CD4-positive, alpha-beta T cell treated with Interleukin-6 for 4 hours (primary cell): ENCODE measurements at places on chromosomes 13 and 19.

DNA sequence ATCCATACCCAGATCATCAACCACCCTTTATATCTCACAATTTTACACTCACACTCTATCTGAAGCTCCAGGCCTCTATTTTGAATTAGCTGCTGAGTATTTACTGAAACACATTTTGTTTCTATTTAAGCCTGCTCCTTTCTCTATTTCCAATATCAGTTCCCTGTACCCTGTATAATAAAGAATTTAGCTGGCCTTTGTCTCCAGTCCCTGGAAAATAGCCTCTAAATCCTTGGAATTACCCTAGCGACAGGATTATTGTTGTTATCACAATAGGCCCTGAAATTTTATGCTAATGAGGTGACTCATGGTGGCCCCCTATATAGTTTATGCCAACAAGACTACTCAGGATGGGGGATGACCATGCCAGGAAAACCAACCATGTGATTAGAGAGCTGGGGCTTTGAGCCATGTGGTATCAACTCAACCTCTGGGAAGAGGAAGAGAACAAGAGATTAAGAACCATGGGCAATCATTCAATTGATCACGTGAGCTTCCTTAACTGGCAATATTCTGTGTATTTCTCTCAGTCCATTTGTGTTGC is 72.7 kb downstream of the KATNAL1 start:
- DNase-seq, result no peak

DNA sequence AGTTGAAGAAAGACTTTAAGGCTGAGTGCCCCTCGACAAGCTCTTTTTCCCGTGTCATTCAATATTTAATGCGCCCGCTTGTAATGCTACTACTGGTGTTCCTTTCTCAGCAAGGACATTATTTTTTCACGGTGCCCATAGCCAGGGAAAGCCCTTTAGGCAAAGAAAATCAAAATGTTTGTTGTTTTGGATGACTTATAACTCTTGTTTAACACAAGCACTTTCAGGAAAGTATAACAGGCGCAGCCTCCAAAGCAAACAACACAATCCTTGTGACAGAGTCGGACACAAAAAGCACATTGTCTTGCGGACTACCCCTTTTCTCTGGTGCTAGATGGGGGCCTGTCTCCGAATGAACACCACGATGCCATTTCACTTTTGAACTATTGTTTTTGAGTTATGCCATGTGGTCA is 12.4 kb downstream of the ZIC5 start:
- no peak for DNase-seq

DNA sequence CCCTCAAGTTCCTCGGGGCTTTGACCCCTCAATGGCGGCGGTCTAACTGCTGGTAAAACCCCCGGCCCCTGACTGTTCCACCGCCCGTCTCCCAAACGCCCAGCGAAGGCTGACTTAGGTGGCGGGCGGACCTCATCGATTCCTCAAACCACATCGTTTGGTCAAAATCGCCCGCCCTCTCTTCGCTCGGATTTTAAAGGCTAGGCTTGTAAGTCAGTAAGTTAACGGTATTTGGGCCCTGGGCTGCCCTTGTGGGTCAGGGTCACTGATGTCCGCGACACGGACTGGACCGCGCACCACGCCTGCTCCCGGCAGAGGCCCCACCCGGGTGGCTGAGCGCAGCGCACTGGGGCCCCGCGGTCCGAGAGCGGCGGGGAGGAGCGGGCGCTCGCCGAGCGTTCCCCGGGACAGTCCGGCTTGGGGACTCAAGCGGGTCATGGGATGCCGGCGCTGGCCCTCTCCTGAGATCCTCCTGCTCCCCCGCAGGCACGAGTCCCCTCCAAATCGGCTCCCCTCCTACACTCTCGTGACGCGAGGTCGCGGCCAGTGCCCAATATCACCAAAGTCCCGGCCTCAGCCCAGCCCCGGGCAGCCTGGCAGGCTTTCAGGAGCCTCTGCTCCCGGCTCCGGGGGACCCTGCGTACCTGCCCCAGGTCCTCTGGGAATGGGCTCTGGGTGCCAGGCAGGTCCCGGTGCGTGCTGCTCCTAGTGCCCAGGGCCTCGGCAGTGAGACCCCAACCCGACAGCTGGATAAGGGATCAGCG is 1.0 kb downstream of the FLT1 start:
- DNase-seq, result no peak

GRCh38 chr19:50549059-50549926 is 18.9 kb downstream of the LRRC4B start:
- DNase-seq, result no peak

DNA sequence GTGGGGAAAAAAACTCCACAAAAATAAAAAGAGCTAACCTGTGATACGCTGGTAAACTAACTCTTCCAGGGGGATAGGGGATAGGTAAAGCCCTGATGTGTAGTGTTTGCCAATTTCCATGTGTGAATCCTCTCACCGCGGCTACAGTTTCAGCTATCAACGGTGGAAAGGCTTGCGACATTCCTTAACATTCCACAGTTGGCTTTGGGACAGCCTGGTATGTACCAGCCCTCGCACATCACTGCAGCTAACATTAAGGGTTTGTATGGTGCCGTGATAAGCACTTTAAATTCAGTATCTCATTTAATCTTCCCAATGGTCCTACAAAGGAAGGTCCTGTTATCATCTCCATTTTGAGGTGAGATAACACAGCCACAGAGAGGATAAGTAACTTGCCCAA is 112.4 kb downstream of the KATNAL1 start:
- no peak for DNase-seq

DNA sequence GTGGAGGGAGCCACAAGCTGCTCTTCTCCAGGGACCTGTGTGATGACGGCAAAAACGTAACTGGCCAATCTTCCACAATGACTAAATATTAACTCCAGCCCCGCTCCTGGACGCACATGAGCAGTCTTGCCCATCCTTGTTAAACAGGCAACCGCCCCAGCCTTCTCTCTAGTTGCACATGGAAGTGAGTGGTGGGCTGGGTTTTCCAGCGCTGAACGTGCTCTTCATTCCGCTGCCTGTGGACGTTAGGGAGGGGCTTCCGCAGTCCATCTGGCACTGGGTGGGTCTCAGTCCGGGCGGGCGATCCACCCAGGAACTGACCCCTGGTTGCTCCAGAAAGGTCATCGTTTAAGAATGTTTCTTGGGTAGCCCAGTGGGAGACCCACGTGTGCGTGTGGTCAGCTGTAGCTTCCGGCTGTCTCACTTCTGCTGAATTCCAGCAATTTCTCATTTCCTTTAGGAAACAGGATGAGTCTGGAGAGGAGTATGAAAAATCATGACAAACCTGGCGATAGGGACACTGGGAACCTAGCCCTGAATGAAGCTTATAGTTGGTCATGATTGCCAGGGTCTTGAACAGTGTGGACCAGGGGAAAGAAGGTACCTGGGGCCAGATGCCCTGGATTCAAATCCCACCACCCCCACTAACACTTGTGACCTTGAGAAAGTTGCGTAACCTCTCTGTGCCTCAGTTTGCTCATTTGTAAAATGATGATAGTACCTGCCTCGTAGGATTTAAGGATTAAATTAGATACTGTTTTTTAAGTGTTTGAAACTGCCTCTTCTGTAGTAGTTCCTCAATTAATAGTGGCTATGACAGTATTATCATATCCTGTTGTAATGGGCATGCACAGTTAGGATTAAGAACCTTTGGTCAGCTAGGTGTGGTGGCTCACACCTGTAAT is 92.6 kb downstream of the SIPA1L3 start:
- no peak for DNase-seq

DNA sequence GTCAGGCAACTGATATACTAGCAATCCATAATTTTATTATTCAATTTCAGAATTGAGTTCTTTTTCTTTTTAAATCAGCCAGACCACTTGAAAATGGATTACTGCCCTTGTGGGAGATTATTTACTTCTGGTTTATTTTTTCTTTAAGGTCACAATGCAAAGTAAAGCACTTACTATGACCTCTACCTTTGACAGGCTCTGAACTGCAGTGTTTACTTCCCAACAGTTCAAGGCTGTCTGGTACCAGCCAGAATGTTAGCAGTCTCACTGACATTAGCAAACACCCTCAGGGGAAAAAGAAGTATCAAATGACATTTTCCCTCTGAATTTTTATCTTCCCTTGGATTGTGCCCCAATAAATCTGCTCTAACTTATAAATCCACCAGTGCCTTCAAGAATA is 57.5 kb downstream of the RAP2A start:
- no peak for DNase-seq

DNA sequence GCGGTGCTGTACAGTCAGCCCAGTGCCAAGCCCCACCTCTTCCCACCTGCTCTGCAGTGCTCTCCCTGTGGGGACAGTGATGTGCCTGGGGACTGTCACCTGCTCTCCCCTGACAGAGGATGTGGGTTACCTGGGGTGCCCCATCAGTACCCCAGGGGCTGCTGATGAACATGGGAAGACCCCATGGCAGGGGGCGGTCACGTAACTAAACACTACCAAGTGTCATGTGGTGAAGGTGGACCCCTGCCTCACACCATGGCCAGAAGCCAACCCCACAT is 12.7 kb downstream of the KDM4B start:
- DNase-seq, result no peak

DNA sequence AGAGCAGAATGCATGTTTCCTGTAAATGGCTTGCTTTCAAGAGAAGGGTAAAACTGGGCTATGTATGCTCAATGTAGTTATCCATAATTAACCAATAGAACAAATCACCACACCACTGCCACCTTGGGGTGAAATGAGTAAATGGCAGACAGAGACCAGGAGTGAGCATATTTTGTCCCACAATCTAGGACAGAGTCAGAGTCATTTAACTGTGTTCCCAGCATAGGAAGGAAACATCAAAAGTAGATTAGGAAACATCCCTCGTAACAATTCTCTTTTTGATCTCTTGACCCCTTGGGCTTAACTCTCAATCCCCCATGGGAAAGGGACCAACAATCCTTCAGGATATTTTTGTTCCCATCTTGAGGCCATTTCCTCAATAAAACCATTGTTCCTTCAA is 224.8 kb downstream of the NHLRC3 start:
- peak; percentile 4 for DNase-seq

GRCh38 chr13:113112893-113113845 is 7.6 kb downstream of the F7 start:
- no peak for DNase-seq

GRCh38 chr13:113787694-113788093 is 28.7 kb downstream of the TMEM255B start:
- DNase-seq, result no peak

DNA sequence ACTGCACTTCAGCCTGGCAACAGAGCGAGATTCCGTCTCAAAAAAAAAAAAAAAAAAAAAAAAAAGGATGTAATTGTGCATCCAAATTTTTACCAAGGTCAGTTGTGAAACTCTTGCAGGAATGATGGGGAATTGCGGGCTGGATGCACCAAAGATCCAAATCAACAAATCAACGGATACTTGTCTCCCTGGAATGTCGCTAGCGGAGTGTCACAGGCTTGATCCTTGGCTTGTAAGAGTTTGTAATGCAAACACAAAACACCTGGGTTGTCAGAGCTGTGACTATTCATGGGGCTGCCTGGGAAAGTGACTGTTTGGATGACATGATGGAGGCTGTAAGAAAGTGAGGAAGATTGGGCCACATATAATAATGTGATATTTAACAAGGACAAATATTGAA is 4.2 kb downstream of the KANK3 start:
- no peak for DNase-seq

- no peak for DNase-seq
Observed at GRCh38 chr19:16397791-16398529, 73.3 kb downstream of the KLF2 start.

DNA sequence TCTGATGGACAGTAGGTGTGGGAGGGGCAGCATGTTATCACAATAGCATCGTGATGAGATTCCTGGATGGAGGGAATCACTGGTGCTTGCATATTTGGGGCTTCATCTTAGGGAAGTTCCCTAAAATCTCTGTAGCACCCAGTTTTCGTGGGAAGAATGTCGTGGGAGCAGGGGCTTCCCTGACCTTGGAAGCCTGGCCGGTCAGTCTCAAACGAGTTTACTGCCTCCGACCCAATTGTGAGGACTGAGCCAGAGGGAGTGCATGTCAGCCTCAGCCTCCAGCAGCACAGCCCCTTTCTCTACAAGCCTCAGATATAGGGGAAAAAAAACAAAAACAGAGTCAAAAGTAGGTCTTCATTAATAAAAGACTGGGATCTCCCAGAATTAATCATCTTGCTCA is 32.2 kb downstream of the COL4A2 start:
- DNase-seq, result no peak

DNA sequence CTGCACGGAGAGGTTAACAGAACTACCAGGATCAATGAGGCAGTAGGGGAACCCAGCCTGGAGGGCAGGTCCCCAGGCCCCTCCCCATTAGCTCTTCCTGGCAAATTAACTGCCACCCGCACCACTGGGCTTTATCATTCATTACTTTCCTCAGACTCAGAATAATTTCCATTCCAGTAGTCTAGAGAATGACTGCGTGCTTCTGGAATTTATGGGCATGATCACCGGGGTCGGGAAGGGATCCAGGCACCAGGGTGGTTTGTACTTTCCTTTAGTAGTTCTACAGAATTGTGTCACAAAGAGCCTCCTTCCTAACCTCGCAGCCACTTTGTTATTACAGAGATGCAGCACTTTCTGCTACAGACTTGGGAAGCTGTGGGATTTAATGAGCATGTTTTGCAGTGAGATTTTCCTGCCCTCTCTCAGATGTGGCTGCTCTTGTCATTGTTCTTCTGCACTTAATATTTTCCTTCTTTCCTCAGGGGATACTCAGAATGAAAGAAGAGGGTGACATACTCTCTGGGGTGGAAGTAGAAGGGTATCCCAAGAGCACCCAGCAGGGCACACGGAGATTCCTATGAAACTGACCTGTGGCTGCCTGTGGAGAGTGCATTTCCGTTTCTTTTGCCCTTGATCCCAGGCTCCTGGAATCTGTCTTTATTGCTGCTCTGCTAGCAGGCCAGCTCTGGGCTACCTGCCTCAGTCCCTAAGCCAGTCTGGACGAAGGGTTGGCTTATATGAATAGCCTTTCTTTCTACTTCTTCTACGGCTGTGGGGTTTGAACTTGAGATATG is 285.0 kb upstream of the SLC10A2 start:
- no peak for DNase-seq

DNA sequence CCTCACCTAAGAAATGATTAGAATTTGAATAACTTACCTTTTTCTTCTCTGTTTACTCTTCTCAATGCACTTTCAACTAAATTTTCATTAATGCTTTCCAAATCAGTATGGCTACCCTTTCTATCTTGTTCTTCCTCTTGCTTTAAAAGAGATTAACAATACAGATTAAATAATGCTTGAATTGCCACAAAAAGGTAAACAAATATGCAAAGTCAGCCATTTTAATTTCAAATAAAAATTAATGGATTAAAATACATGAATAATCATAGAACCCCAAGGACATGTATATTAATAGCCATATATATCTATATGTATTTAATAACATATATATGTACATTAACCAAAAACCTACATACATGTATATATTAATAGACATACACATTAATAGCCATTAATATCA is 7.9 kb upstream of the NEK5 start:
- no peak for DNase-seq

DNA sequence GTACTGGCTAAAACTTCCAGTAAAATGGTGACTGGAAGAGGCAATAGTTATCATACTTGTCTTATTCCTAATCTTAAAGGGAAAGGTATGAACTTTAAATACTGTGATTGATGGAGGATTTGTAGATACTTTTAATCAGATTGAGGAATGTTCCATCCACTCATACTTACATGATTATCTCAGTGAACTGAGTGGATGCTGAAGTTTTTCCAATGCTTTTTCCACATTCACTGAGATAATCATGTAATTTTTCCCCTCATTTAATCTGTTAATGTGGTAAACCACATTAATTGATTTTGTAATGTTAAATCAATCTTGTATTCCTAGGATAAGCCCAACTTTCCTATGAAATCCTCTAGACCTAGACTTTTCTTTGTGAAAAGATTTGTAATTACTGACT is 17.2 kb upstream of the SCEL start:
- no peak for DNase-seq

GRCh38 chr13:32067149-32067961 is 35.8 kb downstream of the FRY start:
- no peak for DNase-seq

GRCh38 chr13:72043366-72043765 is 176.4 kb upstream of the DACH1 start:
- no peak for DNase-seq
